ENCODE measurements at places on chromosomes 2 and 18.

DNA sequence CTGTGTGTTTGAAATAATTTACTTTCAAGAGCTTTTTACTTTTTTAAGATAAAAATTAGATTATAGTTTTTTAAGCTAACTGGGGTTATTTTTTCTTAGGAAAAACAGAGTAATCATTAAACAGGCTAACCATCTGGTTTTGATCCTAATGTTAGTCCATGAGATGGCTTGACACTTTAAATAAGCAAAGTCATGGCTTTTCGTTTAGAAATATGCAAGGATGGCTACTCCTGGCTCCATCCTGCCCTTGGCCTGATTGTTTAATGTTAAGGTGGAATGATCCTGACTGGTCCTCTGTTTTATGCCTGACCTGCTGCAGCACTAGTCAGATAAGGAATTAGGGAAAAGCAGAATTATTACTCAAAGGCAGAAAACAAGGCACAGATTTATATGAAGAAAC is 39.7 kb upstream of the PNPT1 start:
- no peak for DNase-seq

DNA sequence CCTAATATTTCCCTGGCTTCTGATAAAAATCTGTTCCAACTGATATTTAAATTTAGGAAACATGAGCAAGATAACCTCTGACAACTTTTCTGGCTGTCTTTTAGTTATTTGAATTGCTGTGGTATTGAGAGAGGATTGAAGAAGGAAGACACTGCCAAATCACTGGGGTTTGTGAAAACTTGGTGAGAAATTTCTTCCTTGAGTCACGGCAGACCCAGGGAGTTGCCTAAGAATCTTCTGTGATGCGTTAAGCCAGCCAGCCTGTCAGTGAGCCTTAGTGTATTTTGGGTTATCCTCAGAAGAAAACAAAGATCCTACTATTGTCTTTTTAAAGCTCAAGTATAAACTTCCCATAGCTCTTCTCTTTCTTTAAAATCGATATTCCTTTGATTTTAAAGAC is 17.5 kb upstream of the DOK6 start:
- DNase-seq, result no peak

- no peak for DNase-seq
Measured at GRCh38 chr2:37201766-37202165, 5.5 kb downstream of the CEBPZOS start.

GRCh38 chr2:97953853-97954252 is 41.9 kb downstream of the TMEM131 start:
- DNase-seq, result no peak

GRCh38 chr2:45209302-45209701 is 200.1 kb upstream of the SIX2 start:
- DNase-seq, result no peak

- DNase-seq, result no peak
Measured at GRCh38 chr2:149012545-149012944, 26.0 kb upstream of the LYPD6B start.

DNA sequence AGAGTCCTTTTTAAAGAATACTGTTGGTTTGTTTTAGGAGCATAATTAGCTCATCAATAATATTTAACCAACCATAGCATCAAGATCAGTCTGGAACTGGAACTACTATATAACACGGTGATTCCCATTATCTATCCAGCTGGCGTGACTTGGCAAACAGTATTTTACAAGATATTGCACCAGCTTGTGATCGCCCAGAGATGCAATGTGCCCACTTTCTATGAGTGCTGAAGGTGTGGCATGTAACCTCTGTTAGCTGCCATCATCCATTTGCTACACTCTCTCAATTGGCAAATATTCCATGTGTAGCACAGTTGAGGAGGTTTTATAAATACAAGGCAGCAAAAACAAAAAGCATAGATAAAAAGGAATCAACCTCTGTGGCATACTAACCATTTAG is 64.9 kb downstream of the FIGN start:
- DNase-seq, result no peak

- peak; percentile 61 for DNase-seq
Measured at GRCh38 chr2:38959938-38960608, 70.4 kb downstream of the ARHGEF33 start.

GRCh38 chr2:38148501-38148900 is 72.5 kb upstream of the CYP1B1 start:
- peak; percentile 80 for DNase-seq

- no peak for DNase-seq
Measured at GRCh38 chr2:81872006-81872405, 1567.5 kb upstream of the LRRTM1 start.

- DNase-seq, result no peak
Measured at GRCh38 chr2:238925816-238926521, 78.1 kb downstream of the TWIST2 start.

DNA sequence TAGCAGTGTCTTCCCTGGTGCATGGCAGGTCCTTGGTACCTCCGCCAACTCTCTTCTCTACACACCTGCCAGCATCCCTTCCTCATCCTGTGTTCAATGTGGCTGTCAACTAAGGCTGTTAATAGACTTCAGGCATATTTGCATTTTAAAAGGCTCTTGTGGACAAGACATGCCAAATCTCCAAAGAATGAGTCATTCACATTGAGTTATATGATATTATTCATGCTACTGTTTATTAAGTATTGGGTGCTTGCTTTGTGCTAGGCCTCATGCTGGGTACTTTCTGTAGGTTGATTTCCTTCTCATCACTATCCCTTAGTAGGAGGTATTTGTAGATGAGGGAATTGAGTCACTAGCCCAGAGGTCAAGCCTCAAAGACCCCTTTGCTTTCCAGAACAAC is 5.2 kb downstream of the MYO1B start:
- DNase-seq, result no peak

DNA sequence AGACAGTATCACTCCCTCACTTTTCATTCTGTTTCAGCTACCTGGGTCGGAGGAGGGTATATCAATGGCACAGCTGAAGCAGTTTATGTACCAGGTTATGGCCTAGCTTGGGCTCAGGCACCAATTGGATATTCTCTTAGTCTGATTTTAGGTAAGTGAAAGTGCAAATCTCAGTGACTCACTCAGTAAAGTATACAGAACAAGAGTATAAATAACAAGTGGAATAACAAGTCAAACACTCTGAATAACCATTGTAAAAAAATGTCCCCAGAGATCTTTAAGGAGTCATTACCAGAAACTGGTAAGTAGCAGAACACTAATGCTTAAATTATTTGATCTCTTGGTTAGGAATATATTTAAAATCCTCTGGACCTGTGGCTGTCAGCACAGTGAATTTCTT is 5.7 kb downstream of the SLC5A7 start:
- peak; percentile 4 for DNase-seq

DNA sequence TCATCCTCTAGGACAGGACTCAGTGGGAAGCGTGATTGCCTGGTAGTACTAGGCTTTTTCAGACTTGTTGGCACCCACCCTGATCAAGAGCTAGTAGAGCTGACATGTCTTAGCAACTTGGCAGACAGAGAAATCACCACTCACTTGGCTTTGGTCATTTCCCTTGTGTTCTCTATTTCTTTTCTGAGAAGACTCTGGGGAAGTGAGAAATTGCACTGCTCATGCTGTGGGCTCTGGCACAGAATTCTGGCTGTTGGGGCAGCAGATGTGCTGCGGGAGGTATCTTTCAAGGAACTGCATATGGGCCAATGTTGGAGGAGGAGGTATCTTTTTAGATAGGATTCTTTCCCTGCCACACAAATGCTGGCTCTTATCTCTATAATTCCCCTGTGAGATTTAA is 529.1 kb upstream of the MEX3C start:
- DNase-seq, result no peak

DNA sequence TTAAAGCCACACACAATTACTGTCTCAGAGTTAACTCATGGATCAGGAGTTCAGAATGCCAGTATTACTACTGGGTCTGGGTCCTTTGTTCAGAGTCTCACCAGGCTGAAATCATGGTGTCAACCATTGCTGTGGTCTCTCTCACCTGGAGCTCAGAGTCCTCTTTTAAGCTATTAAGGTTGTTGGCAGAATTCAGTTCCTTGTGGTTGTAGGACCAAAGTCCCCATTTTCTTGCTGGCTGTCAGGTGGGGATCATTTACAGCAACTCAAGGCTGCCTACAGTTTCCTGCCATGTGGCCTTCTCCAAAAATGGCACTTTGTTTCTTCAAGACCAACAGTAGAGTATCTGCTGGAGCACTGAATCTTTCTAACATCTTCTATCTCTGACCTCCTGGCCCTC is 113.5 kb downstream of the EXOC6B start:
- DNase-seq, result no peak

GRCh38 chr2:111052621-111053020 is 68.1 kb upstream of the BCL2L11 start:
- no peak for DNase-seq

DNA sequence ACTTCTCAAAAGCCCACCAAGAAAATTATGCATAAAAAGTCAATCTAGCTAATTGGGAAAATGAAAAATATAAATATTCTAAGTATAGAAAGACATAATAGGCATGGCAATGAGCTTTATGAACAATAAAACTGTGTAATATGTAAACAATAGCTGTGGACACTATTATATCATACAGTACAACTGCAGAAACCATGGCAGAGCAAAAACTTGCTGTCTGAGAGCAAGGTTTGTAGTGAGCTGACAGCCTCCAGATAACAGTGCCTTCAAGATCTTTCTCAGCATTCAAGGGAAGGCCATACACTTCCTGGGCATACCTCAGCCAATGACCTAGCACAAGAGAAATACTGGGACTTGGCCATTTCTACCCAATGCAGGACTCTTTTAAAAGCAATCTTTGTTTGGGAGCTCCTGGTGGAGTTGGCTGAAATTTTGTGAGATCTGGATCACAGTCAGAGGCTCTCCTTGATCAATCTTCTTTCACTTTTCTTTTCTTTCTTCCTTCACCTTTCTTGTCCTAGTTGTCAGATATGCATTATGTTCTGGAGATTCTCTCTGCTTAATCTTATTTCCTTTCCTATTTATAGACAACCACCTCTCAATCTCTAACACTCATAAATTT is 427.2 kb upstream of the UBE2E3 start:
- no peak for DNase-seq

DNA sequence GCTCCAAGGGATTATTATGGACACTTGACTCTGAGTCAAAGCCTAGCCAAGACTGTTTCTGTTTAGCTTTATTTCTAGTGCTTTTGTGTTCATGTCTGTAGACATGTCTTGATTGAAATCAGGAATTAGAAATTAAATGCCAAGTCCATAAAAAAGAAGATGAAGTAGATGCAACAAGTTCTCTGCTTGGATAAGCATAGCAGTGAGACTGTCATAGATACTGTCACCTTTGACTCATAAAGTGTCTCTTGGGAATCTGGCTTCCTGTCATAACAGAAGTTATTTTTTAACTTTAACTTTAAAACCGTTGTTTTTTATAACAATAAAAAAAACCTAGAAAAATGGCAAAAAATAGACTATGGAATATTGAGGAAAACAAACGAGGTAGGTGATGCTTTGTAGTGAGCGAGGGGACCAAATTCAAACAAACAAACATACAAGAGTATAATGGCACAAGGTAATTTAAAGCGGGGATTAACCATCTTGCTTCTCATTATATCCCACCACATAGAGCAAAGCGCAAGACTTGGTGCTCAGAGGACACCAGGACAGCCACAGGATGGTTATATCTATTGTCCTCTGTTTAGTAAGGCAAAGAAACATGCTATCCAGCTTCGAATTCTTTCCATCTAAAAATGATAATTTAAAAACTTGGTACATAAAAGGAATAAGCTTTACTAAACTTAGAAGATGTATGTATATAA is 64.6 kb downstream of the CD226 start:
- DNase-seq, result no peak

GRCh38 chr2:145166731-145167302 is 646.9 kb upstream of the ZEB2 start:
- DNase-seq, result no peak

GRCh38 chr2:163877316-163877715 is 141.5 kb upstream of the FIGN start:
- peak; percentile 41 for DNase-seq

- no peak for DNase-seq
Measured at GRCh38 chr2:196101325-196101991, 32.8 kb upstream of the DNAH7 start.

- no peak for DNase-seq
Measured at GRCh38 chr2:220915092-220915623, 656.9 kb downstream of the EPHA4 start.

DNA sequence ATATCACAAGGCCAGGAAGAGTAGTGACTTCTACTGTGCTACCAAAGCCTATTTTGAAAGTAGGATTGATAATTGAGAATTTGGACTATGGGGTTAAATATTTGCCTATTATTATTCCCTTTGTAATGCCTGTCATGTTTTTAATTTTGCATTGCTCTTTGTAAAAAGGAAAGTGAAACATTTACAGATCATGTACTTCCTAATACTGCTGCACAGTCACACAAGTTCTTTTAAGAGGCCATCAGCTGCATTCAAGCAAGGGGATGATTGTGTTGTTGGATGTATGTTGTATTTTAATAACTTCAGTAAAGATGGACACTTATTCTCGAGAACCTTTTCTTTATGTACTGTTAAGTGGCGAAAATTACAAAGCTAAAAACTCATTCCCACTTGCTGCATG is 70.1 kb downstream of the PLEKHA3 start:
- no peak for DNase-seq

DNA sequence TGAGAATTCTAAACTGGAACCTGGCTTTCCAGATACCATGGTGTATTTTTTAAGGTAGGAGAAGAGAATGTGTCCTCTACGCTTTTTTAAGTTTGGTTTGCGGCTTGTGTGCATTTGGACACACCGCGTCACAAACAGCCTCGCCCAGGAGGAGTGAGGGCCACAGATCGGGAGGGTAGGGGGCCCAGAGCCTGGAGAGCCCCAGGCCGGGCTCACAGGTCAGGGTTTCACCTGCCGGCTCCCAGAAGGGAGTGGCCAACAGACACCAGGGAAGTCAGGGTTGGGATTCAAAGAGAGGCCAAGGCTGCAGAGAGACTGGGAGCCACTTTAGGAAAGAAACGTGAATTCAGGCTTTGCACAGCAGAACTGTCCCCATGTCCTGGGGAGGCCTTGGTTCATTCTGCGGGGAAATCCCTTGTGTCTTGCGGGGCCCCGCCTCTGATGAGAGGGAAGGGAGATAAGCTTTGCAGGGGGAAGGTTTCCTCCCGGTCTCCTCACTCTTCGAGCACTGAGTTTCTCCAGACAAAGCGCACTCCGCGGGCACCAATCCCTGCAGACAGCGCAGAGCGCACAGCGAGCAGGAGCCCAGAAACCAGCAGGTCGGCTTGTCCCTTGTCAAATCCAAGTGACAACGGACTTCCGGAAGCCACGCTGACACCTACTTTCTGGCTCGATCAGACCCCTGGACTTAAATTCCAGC is 2.0 kb upstream of the TUBB6 start:
- DNase-seq, result no peak

- DNase-seq, result no peak
Measured at GRCh38 chr2:238476258-238476657, 49.5 kb downstream of the ASB1 start.

DNA sequence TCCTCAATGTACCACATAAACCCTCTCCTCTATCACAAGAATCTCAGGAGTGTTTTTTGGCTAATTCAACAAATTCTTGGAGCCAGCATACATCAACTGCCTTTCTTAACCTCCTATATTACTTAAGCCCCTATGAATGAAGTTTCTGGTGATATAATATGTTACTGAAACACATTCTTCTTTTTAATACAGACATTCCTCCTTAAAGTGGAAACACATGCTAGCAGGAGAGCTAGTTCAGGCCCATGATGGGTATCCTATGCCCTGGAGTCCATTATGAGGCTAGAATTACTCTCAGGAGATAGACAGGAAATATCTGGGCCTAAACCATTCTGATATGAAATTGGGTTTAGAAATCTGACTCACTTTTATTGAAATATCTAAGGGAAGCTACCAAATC is 26.6 kb upstream of the RMDN2 start:
- no peak for DNase-seq

- no peak for DNase-seq
Measured at GRCh38 chr18:46247942-46248341, 143.8 kb downstream of the HAUS1 start.

GRCh38 chr2:32847734-32848133 is 99.0 kb upstream of the LTBP1 start:
- DNase-seq, result no peak

All from skeletal muscle cell (primary cell).